ENCODE measurements at places on chromosomes 2 and 18.

DNA sequence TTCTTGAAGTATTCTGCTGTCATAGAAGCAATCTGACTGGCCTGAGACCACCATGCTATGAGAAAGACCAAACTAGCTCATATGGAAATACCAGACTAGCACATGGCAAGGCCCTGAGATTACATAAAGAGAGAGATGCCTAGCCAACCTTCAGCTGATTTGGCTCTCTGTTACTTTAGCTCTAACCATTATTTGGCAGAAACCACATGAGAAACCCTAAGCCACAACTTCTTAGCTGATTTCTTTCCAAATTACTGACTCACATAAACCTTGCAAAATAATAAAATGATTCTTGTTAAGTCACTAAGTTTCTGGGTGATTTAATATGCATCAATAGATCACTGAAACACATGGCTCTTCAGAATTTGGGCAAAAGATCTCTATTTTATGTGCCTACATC, 295.0 kb upstream of the ZNF521 start:
- DNase-seq: no peak

- DNase-seq: no peak
Measured at GRCh38 chr2:62947403-62947802, 103.2 kb upstream of the OTX1 start.

- DNase-seq: peak; percentile 58
Measured at GRCh38 chr2:172704072-172704936, 31.3 kb upstream of the RAPGEF4 start.

DNA sequence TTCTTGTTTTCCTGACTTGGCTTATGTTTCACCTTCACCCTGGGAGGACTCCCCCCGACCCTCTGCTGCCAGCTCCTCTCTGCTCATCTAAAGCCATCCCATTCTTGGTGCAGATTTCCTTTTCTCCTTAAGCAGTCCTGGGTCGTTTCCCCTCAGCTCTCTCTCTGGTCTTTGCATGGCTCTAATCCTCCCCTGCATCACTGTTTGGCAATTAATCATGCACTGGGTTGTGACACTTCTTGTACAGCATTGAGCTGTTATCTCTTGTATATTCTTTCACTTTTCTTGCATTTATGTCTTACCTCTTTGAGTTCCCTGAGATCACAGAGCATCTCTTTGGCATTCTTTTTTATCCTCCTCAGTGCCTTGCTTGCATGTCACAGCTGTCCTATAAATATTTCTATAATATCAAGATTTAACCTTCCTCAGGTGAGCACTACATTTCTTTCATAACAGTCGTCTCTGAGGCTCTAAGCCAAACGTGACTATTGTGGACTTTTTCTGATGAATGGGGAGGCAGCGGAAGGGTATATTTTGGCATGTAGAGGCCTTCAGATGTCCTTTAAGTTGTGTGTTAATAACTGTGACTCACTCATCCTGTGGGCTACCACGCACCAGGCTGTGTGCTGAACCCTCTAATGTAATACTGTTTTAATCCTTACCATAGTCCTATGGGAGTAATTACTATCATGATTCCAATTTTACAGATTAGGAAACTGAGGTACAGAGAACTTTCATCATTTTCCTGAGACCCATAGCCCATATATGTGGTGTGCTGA, 507.5 kb downstream of the SLC4A3 start:
- DNase-seq: no peak

- DNase-seq: no peak
Measured at GRCh38 chr18:22398464-22398863, 19.3 kb downstream of the CTAGE1 start.

- DNase-seq: no peak
Measured at GRCh38 chr2:102434655-102435381, 11.9 kb downstream of the IL18RAP start.

GRCh38 chr2:191086706-191087105, 64.1 kb downstream of the STAT4 start:
- DNase-seq: no peak

GRCh38 chr2:71773218-71773617, 319.9 kb downstream of the DYSF start:
- no peak for DNase-seq

DNA sequence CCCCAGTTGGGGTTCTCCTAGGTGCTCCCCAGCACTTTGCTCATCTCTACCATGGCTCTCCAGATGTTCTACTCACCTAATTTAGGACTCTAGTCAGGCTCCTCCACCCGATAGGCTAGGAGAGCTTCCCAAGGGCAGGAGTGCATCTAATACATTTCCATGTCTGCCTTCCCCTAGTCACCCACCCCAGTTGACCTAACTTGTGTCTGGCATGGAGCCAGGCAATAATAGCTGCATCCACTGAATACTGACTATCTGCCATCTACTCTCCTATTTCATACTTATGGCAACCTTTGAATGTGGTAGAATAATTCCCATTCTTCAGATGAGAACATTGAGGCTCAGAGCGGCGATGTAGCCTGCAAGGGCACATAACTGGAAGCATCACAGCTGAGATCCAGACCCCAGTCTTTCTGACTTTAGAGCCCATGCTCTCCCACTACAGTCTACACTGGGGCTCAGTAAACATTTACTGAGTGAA, 71.8 kb upstream of the YWHAQ start:
- DNase-seq: no peak

DNA sequence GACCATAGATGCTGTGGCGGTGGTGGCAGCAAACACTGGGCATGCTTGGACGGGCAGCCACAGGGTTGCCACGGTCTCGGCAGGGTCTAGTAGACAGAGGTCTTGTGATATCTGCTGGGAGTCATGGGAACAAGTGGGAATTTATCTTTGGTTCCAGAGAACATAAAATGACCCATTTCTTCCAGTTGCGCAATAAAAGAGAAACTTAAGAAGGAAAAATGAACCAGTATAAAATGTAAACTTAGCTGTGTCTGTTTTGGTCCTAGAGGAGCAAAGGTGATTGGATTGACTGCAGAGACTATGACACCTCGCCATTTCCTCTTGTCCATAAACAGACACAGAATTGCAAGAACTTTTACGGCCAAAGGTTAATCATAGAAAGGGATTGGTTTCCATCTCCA, 132.6 kb upstream of the RBBP8 start:
- no peak for DNase-seq

DNA sequence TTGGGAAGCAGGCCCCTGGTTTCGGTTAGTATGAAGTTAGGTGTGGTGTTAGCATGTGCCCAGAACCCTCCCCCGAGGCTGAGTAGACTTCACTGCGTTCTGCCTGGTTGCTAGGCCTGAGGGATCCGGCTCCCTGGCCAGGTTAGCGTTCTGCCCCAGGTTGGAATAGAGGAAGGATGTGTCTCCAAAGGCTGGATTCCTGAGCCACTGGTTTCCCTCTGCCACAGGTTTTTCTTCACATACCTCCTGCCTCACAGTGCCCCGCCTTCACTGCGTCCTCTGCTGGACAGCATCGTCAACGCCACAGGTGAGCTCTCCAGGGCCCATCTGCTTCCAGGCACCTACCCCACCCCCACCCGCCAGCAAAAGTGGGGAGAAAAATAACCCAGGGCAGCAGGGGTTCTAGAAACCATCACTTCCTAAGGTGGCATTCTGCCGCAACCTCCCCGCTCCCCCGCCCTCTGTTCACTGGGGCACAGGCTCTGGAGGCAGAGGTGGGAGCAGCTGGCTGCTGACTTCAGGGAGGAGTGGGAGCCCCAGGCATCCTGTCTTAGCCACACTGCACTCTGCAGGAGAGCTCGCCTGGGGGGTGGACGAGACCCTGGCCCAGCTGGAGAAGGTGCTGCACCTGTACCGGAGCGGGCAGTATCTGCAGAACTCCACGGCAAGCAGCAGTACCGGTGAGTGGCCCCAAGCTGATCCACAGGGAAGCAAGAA, 7.1 kb downstream of the PKDCC start:
- DNase-seq: no peak

GRCh38 chr18:79954791-79955190, 3.3 kb upstream of the SLC66A2 start:
- no peak for DNase-seq

- DNase-seq: no peak
Measured at GRCh38 chr2:145597809-145598208, 1077.9 kb upstream of the ZEB2 start.

Data from NCI-H460 (cell line).